NCI-H1694 treated with DMSO at 0.1 percent for 48 hours (cell line): ENCODE measurements at places on chromosomes 3 and 15.
A peak's percentile ranks its signal among the peaks of the same experiment; 100 is the strongest.

- no peak for DNase-seq
Measured at GRCh38 chr15:73346735-73347312, 21.9 kb downstream of the HCN4 start.

- DNase-seq, result no peak
Measured at GRCh38 chr3:1734494-1735122, 364.1 kb upstream of the CNTN4 start.

- DNase-seq, result no peak
Measured at GRCh38 chr15:80325206-80325605, 73.2 kb upstream of the CTXND1 start.

DNA sequence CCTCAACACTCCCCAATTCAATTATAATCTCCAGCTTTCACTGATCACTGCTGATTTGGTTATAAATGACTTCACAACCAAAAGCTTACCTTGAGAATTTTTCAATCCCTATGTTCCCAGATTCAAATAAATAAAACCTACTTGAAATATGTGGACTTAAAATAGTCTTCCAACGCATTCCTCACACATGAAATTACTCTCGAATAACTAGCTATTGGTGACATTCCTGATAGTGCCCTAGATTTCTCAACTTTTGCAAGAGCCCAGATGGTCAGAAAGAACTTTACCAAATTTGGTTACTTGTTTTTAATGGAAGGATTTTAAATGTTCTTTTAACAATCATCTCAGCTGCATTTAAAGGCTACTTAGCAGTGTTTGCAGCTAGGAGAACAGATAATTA is 605.5 kb downstream of the FHIT start:
- DNase-seq, result no peak

DNA sequence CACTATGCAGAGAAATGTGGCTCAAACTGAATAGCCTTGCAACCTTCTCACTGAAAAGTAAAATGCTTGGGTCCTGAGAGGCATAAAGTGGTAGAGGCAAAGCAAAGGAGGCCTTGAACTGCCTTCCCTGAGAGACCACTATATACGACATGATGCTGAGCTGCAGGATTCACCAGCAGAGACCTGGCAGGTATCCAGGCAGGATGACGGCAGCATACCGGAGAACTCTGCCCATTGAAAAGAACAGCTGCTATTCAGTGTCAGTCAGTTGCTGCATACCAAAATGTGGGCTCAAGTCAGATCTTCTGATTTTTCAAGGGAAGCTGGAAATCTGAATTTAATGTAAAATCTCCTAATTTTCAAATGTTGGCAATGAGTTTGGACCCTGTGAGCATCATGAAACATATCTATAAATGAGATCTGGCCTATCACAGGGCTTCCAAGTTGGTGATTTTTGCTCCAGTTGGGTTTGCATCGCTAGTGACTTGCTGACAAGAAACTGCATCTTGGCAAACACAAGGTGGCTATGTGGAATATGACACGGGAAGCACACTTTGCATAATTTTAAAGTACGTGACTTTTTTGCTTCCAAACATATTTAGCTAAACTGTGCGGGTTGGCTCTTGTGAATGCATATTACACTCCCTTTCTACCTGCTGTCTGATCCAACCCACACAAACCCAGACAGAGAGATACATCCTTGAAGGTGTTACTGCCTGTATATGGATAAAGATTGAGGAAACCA is 529.0 kb downstream of the AGBL1 start:
- DNase-seq, result peak; percentile 78

DNA sequence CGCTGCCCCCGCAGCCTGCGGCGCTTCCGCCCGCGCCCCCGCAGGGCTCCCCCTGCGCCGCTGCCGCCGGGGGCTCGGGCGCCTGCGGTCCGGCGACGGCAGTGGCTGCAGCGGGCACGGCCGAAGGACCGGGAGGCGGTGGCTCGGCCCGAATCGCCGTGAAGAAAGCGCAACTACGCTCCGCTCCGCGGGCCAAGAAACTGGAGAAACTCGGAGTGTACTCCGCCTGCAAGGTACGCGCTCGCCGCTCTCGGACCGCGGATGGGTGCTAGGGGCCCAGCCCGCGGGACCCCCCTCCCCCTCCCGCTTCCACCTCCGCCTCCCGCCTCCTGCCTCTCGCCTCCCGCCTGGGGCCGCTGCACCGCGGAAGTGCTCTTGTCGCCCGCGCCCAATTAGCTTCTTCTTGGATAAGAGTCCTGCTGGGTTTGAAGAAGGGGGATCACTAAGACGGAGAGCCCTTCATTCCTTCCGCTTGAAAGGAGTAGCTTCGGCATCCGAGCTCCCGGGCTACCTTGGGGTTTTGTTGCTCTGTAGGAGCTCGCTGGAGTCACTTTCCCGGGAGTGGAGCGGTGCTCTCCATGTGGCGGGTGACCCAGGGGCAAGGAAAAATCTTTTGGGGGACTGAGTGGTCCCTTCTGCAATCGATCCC is 426 bp downstream of the KAT2B start:
- DNase-seq, result peak; percentile 1

DNA sequence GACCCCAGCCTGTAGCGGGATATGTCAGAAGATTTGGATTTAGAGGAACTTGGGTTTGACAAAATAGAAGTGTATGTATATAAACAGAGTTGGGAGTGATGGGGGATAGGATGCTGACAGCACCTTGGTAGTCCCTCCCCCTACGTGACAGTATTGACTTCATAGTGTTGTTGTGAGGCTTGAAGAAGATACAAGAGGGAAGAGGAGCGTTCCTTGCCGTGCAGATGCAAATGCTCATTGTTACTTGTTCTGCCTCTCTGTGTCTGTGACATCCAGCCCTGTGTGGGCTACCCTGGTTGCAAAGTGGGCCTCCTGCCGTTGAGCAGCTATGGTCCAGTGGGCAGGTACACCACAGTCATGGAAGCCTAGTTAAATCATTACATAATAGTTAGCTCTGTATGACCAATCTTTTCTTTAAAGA is 45.0 kb downstream of the SMAD3 start:
- no peak for DNase-seq

GRCh38 chr15:64851503-64851840 is 9.8 kb downstream of the PLEKHO2 start:
- DNase-seq, result no peak

DNA sequence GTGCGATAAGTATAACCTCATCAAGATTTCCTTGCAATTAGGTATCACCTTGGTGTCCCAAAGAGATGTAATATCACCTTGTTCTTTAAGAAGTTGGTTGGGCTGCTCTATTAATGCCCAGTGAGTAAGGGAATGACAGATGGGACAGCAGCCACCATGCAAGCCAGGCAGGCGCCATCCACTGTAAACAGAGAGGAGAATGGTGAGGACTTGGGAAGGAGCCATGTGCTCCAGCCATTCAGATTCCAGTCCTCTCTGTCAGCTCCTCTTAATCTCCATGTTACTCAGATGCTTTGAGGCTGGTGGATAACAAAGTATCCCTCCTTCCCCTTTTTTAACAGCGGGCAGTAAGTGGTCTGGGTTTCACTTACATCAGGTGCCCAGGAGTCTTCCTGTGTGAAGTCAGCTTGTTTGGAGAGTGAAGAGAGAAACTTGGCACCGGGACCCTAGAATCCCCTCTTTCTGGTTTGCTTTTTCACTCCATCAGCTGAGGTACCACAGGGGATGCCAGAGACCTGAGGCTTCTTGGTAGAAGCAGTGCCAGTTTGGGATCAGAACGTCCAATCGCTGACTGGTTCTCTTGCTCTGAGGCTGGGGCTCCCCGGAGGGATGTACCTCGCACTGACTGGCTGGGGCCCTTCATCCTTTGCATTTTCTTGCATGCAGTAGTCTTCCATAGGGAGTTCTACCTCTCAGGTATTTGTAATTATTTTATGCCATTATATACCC is 29.5 kb downstream of the SLCO3A1 start:
- DNase-seq, result peak; percentile 69

GRCh38 chr15:61032600-61033286 is 196.4 kb downstream of the RORA start:
- DNase-seq, result no peak

- no peak for DNase-seq
Measured at GRCh38 chr3:47452453-47453215, 23.1 kb downstream of the SCAP start.

GRCh38 chr15:27885201-27885600 is 213.9 kb downstream of the OCA2 start:
- no peak for DNase-seq

- DNase-seq, result no peak
Measured at GRCh38 chr3:4407941-4408340, 59.1 kb downstream of the SUMF1 start.

GRCh38 chr3:74331711-74332110 is 282.7 kb downstream of the CNTN3 start:
- DNase-seq, result no peak

DNA sequence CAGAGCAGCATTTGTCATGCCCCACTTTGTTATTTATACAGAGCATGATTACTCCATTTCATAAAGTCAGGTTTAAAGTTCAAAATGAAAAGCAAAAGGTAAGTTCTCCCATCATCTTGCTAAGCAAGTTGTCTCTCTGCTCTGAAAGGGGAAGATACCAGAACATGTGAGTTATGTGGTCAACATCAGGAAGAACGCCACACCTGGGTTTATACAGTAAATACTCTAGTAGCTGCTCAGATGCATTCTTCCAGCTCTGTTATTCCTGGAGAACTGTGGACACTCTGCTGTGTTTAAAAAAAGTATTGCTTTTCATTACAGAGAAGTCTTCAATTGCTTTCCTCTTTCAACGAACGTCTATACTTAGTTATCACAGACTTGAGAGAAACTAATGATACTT is 145.7 kb downstream of the PLCL2 start:
- DNase-seq, result no peak

GRCh38 chr15:36232491-36232890 is 346.9 kb upstream of the CDIN1 start:
- no peak for DNase-seq

- no peak for DNase-seq
Measured at GRCh38 chr3:156356537-156357363, 198.2 kb downstream of the SSR3 start.

DNA sequence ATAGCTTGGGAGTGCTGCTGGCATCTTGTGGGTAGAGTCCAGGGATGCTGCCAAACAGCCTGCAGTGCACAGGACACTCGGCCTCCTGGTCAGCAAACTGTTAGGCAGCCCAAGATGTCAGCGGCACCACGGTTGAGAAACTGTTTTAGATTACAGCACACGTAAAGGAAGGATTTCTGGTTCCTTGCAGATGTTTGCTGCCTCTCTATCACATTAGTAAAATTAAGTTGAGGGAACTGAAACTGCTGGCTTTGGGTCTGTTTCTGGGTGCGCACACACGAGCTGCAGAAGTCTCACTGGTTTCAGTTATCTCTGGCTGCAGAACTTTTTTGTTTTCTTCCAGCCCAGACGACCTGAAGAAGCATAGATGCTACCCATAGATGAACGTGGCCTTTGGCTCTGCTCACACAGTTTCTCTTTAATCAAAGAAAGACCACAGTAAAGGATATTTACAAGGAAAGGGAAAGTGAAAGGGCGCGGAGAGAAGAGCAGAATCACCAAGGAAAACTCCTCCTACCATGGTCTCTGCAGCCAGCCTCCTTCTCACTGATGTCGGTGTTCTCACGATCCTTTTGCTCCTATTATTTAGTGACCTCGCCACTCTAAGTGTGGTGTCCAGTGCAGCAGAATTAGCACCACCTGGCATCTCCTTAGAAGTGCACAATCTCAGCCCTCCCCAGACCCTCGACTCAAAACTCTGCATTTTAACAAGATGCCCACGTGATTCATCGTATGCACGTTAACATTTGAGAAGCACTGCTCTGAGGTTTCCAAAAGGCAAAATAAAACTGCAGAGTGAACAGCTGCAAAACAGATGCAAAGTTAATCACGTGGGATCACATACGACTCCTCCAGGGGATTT is 50.6 kb upstream of the AKAP13 start:
- DNase-seq, result no peak

DNA sequence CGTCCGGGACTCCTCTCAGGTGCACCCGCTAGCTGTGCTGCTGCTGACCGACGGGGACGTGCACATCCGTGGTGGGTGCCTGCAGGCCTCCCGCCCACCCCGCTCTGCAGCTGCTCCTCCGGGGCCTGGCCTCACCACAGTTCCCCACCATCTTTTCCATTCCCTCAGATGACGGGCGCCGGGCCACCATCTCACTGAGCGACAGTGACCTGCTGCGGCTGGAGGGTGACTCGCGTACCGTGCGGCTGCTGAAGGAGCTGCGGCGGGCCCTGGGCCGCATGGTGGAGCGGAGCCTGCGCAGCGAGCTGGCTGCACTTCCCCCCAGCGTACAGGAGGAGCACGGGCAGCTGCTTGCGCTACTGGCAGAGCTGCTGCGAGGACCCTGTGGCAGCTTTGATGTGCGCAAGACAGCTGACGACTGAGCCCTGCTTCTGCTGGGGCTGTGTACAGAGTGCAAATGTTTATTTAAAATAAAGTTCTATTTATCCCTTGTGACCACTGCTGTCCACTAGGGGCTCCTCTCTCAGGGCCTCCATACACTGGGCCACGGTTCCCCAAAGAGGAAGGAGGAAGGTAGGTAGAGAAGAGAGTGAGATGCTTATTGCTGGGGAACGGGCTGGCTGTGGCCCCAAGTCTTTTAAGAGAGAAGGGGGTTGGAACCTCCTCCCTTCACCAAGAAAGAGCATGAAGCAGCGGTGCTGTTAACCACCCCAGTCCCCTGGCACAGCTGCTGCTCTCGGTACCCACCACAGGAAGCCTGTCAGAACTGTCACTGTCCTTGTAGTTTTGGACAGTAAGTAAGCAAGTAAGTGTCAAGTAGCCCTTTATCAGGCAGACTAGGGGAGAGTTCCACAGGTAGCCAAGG is 47.0 kb downstream of the DHX30 start:
- DNase-seq, result no peak

DNA sequence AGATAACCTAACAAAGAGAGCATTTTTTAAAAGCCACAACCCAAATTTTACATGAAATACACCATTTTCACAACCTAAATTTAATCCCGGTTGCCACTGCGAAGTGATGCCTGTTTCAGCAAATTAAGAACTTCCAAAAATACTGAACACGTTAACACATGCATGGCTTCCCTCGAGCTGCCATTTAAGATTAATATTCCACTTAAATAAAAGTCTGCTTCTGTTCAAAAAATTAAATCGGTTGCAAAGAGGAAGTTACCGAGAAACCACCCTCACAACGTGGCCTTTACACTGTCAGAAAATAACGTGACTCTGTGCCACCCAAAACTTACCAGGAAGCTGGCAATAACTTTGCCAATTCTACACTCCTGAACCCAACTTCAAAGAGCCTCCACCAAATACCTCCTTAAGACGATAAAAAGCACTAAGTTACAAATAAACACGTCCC is 1.2 kb downstream of the TBL1XR1 start:
- peak; percentile 40 for DNase-seq

GRCh38 chr3:27094721-27095120 is 274.5 kb downstream of the NEK10 start:
- DNase-seq, result no peak

GRCh38 chr3:178476886-178477285 is 59.4 kb upstream of the KCNMB2 start:
- DNase-seq, result no peak

- no peak for DNase-seq
Measured at GRCh38 chr15:37824717-37825382, 109.6 kb upstream of the TMCO5A start.

- DNase-seq, result no peak
Measured at GRCh38 chr15:28289694-28290463, 32.1 kb downstream of the HERC2 start.
